ENCODE measurements at places on chromosomes 3 and 15.

GRCh38 chr15:72820278-72820677 lies 36.7 kb upstream of the ADPGK start:
- no peak for DNase-seq

DNA sequence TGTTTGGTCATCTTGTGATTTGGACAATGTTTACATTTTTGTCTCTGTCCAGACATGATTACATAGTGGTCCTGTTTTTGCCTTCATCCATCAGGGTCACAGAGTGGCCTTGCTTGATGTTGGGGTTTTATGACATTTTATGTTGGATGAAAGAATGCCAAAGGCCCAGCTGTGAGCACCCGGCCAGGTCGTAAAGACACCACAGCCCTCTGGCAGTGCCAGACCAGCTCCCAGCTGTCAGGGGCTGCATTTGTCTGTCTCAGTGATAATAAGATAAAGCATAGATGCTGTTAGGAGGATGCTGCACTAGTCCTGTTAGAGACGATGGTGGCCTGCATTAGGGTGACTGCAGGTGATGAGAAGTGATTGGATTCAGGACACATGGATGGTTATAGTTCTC lies 117.5 kb downstream of the FAM174B start:
- no peak for DNase-seq

DNA sequence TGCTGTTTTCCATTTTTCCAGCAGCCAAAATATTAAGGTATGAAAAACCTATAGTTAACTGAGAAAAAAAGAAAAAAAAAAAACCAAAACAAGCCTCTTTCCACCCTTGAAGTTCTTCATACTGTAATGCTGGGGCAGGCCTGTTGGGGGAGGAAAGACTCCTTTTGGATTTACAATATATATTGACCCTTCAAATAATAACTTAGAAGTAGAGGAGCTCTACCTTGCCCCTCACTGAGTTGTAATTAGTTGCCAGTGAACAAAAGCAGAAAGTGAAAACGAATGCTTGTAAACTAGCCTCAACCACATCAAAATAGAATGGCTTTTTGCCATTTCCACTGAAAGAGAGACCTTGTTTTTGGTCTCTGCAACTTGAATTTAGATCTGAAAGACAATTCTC lies 326.6 kb downstream of the NR2F2 start:
- DNase-seq, result no peak

GRCh38 chr3:14154895-14155440 lies 23.4 kb downstream of the XPC start:
- no peak for DNase-seq

- no peak for DNase-seq
These were observed 853.4 kb downstream of the IGSF11 start for GRCh38 chr3:118181274-118181673.

GRCh38 chr15:28079313-28079969 lies 19.7 kb downstream of the OCA2 start:
- no peak for DNase-seq

Measured in EH (cell line).